Right ventricle myocardium superior (tissue), 1 donor: ENCODE measurements at places on chromosomes 4 and X.

DNA sequence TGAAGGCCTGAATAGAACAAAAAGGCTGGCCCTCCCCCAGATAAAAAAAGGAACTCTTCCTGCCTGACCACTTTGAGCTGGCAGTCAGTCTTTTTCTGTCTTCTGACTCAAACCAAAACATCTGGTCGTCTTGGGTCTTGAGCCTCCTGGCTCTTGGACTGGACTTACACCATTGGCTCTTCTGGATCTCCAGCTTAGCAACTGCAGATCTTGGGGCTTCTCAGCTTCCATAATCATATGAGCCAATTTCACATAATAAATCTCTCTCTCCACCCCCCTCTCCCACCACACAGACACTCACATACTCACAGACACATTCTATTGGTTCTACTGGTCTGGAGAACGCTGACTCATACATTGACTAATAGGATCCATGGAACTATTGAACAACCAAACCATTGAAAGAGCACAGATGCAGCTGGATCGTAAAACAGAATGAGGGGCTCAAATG lies 15.6 kb upstream of the CWH43 start:
- no peak for DNase-seq

GRCh38 chrX:110531873-110532580 lies 173.4 kb downstream of the RTL9 start:
- DNase-seq: no peak

GRCh38 chrX:110723844-110724243 lies 71.8 kb downstream of the CHRDL1 start:
- no peak for DNase-seq

DNA sequence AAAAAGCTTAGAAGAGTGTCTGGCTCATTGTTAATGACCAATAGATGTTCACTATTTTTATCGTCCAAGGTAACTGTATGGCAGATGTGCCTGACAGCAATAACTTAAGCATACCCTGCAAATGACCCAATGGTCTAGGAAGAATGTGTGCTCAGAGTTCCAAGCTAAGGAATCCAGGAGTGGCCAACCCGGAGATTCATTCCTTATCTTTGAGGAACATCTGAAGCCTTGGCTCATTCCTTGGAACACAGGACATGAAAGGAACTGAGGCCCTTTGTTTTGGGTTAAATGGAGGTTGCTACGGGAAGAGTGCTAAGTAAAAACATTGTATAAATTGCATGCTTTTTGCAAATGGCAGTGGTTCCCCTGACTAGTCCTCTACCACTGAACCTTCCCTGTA lies 38.9 kb upstream of the EFNB1 start:
- no peak for DNase-seq

DNA sequence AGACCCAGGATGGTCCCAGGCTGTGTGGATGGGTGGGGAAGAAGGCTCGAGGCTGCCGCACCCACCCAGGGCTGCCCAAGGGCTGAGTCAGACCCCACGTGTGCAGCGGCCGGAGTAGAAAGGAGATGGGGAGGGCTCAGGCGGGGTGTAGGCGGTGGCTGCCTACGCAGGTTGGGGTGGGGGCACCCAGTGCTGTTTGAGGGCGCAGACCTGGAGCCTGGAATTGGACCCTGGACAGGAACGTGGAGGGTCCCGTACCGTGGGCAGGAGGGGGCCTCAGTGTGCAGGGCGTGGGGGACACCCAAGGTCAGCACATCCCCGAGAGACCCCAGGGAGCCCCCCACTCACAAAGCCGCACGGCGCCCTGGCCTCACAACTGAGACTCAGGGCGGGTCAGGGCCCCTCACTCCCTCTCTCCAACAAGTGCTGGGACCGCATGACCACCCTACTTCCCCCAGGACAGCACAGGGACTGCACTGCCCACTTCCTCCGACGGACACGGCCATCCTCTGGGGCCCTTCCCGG lies 79.9 kb downstream of the FAM53A start:
- peak; percentile 32 for DNase-seq

GRCh38 chrX:152154050-152154449 lies 15.7 kb upstream of the MAGEA10 start:
- no peak for DNase-seq

GRCh38 chr4:102217775-102218355 lies 127.4 kb downstream of the SLC39A8 start:
- DNase-seq: no peak
